ENCODE measurements at places on chromosomes 5 and 9.
A peak's percentile ranks its signal among the peaks of the same experiment; 100 is the strongest.

DNA sequence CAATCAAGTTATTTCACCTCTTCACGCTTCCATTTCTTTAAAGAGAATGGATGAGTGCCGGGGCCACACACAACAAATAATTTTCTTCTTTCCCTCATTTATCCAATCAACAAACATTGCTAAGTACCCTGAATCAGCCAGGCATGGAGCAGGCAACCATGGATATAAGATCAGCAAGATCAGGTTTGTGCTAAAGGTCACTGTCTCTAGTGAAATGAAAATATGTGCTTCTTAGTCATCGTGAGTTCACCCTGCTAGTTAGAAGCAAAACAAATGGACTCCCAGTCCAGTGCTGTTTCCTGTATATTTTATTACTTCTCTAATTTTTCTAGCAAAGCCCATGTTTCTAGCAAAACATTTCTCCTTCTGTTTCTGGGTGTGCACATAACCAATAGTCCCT is 629.2 kb downstream of the BNC2 start:
- DNase-seq: no peak

DNA sequence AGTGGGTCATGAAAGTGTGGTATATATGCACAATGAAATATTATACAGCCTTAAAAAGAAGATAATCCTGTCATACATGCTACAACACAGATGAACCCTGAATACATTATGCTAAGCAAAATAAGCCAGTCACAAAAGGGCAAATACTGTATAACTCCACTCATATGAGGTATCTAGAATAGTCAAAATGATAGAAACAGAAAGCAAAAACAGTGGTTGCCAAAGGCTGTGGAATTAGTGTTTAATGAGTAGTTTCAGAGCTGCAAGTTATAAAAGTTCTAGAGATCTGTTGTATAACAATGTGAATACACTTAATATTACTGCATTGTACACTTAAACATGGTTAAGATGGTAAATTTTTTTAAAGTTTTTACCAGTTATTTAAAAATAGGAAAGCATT is 135.0 kb downstream of the OXCT1 start:
- DNase-seq: no peak

DNA sequence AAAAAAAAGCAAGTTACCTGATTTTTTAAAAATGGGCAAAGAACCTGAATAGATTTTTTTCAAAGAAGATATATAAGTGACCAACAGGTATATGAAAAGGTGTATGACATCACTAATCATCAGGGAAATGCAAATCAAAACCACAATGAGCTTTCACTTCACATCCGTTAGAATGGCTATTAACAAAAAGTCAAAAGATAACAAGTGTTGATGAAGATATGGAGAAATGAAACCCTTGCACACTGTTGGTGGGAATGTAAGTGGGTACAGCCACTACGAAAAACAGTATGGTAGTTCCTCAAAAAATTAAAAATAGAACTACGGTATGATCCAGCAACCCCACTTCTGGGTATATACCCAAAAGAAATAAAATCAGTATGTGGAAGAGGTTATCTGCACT is 134.8 kb downstream of the UGCG start:
- DNase-seq: no peak

DNA sequence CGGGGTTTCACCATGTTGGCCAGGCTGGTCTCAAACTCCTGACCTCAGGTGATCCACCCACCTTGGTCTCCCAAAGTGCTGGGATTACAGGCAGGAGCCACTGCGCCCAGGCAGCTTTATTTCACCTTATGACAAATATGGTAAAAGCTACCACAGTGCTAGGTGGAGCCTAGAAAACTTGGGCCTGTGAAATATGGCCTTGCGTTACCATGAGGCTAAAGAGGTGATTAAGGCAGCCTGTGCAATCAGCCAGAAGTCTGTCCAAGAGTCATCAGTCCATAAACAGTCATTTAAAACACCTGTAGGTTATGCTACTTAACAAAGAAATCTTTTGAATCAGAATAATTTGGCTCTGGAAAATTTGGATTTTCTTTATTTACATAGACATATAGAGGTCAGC is 114.8 kb upstream of the ANKH start:
- no peak for DNase-seq

DNA sequence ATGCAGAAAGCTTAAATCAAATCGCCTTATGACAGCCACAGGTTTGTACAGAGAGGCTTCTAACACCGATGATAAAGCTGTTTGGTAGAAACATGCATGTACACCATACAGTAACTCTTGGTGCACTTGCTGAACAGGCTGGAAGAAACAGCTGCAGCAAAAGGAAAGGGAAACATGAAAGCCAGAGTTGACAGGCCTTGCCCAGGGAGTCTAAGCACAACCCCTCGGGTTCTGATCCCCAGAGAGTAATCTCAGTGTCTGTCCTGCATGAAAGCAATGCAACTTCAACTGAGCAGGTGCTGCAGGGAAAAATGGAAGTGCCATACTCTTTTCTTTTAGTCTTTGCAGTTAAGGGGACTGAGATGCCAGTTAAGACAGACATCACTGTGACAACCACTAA is 419.9 kb downstream of the BNC2 start:
- no peak for DNase-seq

GRCh38 chr9:842635-843426 is 1.3 kb downstream of the DMRT1 start:
- DNase-seq: no peak

- DNase-seq: peak; percentile 49
Observed at GRCh38 chr5:142902186-142902965, 132.2 kb downstream of the ARHGAP26 start.

DNA sequence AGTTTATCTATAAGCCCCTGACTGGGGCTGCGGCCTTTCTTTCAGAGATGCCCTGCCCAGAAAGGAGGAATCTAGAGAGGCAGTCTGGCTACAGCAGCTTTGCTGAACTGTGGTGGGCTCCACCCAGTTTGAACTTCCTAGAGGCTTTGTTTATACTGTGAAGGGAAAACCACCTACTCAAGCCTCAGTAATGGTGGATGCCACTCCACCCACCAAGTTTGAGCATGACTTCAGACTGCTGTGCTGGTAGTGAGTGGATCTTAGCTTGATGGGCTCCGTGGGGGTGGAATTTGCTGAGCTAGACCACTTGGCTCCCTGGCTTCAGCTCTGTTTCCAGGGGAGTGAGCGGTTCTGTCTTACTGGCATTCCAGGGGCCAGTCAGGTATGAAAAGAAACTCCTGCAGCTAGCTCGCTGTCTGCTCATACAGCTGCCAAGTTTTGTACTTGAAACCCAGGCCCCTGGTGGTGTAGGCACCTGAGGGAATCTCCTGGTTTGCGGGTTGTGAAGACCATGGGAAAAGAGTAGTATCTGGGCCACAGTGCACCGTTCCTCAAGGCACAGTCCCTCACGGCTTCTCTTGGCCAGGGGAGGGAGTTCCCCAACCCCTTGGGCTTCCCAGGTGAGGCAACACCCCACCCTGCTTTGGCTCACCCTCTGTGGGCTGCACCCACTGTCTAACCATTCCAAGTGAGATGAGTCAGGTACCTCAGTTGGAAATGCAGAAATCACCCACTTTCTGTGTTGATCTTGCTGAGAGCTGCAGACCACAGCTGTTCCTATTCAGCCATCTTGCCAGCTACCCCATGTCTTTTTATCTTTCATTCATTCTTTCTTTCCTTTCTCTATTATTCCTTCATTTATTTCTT is 211.8 kb upstream of the C9orf72 start:
- no peak for DNase-seq

DNA sequence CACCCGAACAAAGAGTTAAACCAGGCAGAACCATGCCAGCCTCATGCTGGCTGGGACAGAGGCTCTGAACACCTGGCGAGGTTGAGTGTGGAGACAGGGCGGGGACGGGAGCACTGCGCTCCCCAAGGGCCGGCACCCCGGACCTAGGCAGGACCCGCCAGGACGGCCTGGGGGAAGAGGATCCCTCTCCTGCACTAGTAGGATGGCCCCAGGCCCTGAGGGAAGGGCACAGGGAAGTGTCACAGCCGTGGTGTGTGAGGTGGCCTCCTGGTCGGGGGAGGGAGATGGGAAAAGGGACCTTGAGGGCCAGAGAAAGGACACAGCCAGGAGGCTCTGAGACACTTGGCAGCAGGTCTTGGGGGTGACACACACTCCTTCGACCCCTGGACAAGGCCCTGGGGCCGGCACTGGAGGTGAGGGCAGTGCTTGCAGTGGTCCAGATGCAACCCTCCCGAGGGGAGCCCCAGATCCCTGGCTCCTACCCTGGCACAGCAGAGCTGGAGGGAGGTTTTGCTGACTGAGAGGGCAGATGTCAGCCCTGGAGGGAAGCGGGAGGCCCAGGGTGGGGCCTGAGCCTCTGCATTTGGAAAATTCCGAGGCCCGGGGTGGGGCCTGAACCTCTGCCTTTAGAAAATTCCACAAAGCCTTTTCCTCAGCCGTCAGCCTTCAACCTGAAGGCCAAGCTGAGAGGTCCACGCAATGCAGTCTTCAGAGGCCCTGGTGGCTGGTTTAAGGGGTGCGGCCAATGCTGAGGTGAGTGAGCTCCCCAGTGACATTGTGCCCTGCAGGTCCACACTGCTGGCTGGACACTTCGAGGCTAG is 24.8 kb upstream of the TERT start:
- DNase-seq: peak; percentile 12

GRCh38 chr5:150574818-150575547 is 65.5 kb upstream of the SYNPO start:
- peak; percentile 87 for DNase-seq

GRCh38 chr5:171992305-171992704 is 14.1 kb downstream of the FBXW11 start:
- DNase-seq: no peak

DNA sequence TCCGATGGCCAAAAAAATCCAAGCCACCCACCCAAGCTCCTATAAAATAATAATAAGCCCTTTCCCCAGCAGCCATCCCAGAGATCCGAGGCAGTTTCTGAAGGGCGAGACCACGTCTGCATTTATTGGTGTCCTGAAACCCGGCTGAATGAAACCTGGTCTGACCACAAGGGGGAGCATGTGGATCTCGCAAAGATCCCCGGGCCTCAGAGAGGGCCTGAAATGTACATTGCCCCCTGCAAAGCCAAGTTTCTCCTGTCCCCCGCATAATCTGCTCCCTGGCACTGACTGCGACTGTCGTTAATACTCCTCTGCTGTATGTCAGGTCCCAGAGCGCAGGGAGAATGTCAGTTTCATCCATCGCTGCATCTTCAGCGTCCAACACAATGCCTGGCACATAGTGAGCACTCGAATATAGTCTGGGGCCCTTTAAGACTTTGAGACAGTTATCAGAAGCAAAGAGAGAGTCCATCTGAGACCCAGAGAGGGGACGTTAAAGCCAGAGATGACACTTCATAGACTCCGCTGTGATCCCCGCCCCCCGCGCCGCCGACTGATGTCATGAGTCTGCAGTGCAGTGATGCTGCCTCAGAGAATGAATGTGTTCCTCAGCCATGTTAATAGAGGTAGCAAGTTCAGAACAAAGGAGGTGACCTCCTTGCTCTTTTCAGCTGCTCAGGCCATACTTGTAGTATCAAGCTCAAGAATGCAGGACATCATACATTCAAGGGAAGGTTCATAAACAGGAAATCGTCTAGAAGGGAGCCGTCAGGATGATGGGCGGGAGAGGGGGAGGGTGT is 74.5 kb upstream of the BARHL1 start:
- peak; percentile 78 for DNase-seq

DNA sequence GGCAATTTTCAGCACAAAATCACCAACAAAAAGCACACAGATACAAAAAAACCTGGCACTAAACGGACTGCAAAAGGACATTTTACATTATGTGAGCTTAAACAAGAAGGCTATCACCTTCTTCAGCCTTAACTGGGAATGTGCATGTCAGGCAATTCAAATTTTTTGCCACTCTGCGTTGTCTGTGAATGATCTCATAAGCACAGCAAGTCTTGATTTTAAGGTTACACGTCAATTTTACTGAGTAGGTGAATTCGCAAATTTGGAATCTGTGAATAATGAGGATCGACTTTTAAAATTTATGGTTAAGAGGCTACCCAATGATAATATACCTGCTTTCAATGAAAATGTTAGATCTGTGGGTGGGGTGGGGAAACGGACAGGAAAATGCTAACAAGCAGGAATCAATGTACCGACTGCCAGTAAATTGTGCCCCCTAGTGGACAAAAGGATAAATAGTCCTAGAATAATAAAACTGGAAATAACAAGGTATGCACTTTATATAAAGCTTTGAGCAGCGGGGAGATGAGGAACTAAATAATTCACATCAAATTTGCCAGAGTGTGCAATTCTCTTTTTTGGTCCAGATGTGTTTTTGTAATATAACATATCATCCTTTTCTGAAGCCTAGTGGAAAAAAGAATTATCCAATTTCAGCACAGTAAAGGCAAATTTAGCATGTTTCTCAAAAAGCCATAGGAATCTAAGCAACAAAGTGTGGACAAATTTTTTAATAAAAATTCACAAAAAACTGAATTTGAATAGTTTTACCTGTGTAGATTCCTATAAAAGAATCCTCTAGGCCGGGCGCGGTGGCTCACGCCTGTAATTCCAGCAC is 20.5 kb downstream of the EQTN start:
- DNase-seq: no peak

DNA sequence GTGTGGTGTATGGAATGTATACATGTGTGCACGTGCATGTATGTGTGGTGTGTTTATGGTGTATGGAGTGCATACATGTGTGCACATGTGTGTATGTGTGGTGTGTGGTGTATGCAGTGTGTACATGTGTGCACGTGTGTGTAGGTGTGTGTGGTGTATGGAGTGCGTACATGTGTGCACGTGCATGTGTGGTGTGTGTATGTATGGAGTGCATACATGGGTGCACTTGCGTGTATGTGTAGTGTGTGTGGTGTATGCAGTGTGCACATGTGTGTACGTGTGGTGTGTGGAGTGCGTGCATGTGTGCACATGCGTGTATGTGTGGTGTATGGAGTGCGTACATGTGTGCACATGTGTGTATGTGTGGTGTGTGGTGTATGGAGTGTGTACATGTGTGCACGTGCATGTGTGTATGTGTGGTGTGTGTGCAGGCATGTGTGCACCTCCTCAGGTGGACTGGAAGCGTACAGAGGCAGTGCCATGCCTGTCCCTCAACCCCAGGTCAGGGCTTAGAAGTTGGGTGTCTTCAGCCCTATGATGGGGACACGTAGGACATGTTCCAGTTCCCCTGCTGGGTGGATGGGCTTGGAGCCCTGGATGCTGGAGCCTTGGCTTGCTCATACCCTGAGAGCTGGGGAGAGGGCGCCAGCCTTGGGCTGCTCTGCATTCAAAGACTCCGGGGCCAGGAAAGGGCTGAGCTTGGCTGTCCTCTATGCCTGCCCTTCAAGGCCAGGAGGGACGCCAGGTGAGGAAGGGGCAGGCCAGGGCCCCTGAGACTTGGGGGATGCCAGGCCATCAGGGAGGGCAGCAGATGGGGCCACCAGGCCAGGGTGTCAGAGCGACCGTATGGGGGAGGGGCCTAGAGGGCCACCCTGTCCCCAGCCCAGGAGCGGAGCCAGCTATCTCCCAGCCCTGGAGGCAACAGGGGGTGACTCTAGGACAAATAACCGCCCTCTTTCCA is 12.2 kb downstream of the MYMK start:
- no peak for DNase-seq

DNA sequence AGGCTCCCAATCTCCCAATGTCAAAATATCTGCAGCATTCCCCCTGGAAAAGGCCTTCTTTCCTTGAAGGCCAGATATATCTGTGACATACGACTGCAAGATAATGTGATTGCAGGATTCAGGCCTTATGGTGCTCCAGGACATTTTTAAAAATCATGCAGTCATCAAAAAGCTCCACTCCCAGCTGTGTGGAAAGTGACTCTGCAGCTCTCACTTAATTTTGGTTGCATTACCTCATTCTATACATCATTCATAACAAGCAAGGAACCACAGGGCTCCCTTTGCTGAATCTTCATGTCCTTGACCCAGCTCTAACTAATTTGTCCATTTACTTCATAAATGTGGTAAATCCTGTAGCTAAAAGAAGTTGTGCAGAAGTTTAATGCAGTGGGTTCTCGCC is 386.2 kb upstream of the SLC30A5 start:
- DNase-seq: no peak

Measured in femur (tissue), 1 donor.